ENCODE measurements at places on chromosomes 2 and 18.
A peak's percentile ranks its signal among the peaks of the same experiment; 100 is the strongest.

DNA sequence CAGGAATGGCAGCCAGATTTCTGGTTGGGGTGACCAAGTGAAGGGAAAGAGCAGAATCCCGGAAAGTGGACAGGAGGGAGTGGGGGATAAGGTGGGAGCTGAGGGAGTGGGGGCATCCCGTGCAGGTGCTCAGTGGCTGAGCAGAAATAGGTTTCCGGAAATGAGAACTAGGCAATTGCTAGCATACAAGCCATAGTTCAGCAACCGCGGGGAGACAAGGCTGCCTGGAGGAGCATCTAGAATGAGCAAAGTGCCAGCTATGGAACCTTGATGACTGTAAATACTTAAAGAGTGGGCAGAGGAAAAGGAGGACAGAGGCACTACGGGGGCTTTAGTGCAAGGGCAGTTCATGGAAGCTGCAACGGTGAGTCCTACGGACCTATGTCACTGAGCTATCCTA, 220.2 kb downstream of the BCL11A start:
- no peak for DNase-seq

- no peak for DNase-seq
Measured at GRCh38 chr2:238864207-238865014, 16.5 kb downstream of the TWIST2 start.

DNA sequence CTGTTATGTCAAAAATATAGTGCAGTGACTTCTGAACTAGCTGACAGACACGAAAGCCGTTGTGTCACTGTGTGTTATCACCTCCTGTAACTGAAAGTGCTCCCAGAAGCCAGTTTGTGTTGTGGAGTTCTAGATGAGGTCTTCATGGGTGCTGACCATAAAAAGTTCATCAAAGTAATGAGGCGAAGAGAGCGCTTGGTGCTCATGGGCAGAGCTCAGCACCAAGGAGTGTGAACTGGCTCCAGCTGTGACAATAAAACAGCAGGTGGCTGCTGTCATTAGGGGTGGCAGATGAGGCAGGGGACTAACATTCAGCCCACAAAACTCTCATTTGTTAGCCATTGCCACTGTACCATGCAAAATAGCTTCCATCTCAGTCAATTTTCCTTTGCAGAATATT, 151.1 kb downstream of the ZNF407 start:
- no peak for DNase-seq

DNA sequence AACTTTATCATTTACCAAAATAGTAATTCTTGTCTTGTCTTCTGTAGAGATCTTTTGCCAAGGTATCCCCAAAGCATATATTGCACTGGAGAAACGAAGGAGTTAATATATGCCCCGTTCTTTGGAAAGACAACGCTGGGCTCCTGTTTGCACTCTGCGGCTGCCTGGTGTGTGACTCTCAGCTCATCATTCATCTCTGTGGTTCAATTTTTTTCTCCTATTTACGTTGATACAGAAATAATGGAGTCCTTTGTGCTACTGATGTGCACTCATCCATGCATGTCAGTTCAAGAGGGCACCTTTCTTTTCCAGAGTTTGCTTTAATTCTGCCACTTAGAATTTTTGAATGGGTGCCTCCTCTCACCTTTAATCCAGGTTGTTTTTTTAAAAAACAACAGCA, 655.5 kb downstream of the DCDC2C start:
- no peak for DNase-seq

- no peak for DNase-seq
Measured at GRCh38 chr2:20538308-20539132, 91.6 kb downstream of the RHOB start.

DNA sequence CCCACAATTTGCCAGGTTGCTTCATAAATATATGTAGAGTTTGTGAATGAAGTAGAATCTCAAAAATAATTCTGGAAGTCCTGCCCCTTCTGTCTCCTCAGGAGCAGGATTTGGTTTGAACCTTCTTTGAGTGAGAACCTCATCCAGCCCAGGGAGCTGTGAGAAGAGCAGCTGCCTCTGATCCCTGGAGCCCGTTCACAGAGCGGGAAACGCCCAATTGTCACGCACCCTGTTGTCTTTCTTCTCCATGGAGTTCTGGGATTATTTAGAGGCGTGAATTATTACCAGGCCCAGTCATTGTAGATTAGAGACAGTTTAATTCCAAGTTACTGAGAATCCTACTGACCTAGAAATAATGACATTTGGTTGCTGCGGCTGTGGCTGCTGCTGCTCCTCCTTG, 66.1 kb downstream of the TPO start:
- no peak for DNase-seq

- no peak for DNase-seq
Measured at GRCh38 chr18:47968006-47968676, 37.7 kb upstream of the SMAD2 start.

GRCh38 chr2:68714866-68715265, 19.7 kb upstream of the ARHGAP25 start:
- no peak for DNase-seq

- no peak for DNase-seq
Measured at GRCh38 chr2:241680044-241680443, 6.6 kb downstream of the DTYMK start.

DNA sequence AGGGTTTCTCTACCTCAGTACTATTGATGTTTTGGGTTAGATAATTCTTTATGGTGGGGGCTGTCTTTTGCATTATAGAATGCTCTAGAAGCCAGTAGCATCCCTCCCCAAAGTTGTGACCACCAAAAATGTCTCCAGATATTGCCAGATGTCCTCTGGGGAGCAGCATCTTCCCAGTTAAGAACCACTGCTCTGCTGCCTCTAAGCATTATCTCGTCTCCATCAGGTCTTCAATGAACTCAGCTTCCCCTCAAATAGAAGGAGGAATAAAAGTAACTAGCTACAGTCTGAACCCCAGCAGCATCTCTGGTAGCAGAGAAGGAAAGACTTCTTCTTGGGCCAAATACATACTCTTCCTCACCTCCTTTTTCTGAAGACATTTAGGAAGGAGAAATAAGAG, 244.1 kb downstream of the AGPS start:
- no peak for DNase-seq

GRCh38 chr2:205367331-205367935, 314.9 kb upstream of the NRP2 start:
- DNase-seq, result no peak

GRCh38 chr2:47354013-47354847, 48.7 kb upstream of the MSH2 start:
- DNase-seq, result no peak

DNA sequence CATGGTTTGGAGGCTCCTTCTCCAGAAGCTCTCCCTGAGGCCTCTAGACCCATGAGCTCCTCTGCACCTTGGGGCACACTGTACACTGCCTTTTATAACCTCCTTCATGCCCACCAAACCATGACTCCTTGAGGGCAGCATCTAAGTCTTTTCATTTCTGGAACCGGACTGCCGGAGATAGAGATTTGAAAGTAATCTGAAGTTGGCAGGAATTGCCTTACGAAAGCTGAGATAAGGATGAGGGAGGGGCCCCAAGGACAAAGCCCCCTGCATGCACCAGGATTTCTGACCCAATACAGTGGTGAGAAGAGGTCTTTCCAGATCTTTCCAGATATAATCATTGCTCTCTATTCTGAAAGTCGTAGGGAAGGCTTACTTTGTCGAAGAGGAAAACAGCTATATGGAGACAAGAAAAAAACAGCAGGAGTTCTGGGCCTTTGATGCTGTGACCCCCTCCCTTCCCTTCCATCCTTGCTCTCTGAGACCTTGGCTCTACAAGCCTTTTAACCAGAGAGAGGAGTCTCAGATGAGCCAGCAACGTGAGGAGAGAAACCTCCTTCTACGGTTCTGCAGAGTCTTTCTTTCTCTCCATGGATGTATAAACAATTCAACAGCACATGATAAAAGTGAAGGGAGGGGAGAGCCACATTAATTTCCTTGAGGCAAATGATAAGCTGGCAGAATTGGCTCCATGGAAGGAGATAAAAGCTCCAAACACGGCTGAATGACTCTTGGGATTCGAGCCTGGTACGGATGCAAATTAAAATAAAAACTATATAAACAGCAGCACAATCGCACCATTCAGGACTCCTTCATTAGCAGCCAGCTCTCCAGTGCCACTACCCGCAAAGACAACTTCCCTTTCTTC, 88.0 kb upstream of the RTN4 start:
- no peak for DNase-seq

GRCh38 chr2:212484563-212485080, 54.0 kb downstream of the ERBB4 start:
- no peak for DNase-seq

DNA sequence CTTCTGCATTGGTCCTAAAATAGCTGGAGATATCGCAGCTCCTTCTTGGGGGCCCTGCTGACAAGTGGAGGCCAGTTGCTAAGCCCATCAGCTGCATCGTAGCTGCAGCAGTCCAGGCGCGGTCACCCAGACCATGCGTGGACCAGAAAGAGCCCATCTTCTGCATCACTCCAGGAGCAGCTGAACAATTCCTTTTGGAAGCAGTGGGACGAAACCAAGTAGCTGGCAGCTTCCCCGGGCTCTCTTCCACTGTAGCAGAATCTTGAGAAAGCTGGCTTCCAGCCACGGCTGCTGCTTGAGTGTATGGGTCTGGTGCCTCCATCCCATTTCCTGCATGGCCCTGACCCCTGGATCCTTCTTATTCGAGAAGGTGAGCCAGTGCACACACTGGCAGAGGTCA, 22.2 kb upstream of the CAB39 start:
- DNase-seq, result no peak

DNA sequence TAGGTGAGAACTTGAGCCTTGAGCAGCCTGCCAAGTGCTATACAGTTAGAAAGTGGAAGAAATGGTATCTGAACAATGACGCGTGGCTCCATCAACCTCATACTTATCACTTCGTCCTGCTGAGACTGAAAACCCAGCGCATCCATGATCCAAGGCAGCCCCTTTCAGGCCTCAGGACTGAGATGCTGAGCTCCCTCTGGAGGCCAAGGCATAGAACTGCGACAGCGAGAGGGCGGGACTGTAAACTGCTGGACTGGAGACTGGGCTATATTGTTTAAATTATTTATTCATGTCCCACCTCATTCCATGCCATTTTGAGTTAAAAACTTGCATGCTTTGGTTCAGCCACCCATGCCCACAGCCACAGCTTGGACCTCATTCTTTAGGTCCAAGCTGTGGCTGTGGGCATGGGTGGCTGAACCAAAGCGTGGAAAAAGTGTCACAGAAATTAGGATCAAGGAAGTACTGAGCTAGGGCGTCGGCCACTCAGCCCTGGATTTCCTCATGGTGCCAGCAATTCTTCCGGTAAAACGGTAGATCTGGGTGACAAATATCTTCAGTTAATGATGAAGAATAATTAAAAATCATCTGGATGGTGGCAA, 195.5 kb downstream of the L3MBTL4 start:
- no peak for DNase-seq

DNA sequence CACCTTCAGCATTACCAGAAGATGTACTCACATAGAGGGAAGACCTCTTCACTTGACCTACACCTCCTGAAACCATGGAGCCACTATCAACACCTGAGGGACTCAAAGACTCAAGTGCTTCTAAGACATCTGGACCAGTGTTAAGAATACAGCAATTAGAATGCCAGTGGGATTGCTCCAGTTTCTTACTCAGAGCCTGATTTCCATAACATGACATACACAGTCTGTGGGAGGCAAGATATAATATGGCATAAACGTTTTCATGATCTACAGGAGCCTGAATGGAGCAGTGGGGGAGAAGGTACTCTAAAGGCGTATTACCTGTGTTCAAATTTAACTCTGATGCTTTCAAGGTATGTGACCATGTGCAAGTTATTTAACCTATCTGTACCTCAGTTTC, 57.2 kb downstream of the ZNF385B start:
- DNase-seq, result no peak

DNA sequence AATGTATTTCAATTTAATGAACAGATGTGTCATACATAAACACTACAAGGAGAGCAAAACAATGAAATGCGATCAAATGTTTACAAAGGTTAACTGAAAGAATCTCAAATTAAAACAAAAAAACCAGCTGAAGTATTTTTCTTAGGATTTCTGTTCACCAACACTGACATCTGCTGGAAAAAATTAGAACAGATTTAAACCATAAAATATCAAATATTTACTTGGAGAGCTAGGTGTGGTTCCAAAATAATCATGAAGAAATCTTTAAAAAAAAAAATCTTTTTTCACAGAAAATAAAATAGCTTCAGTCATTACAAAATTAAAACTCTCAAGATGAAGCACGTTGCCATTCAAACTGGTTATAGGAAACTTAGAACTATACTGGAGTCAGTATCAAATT, 13.8 kb downstream of the MMADHC start:
- no peak for DNase-seq

GRCh38 chr2:205885492-205886099, 200.4 kb downstream of the INO80D start:
- peak; percentile 64 for DNase-seq

- DNase-seq, result no peak
Measured at GRCh38 chr18:47909484-47909883, 21.0 kb downstream of the SMAD2 start.

GRCh38 chr2:132430895-132431294, 14.3 kb downstream of the GPR39 start:
- DNase-seq, result no peak
